ENCODE measurements at places on chromosomes 13 and 19. TPM values are rescaled to one million over a fixed set of nuclear protein-coding genes. Genes with fewer than 3 reads are reported as not detected.

The KLK3 gene
- total RNA-seq = 5.7 TPM

DNA sequence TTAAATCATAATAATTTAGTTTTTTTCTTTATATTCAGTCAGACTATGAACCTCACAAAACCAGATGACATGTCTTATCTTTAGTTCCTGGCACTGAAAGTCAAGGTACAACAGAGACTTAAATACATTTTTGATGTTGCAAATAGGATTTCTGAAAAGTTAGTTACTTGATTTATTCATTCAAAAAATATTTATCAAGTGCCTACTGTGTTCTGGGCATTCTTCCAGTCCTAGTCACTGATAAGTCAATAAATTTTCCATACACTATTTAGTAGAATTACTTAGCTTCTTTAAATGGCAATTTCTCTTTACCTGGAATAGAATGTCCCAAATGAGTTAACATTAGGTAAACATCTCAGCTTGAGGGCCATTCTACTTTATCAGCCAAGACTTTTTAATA, 938.3 kb upstream of the PCDH9 start:
- no peak for DNase-seq

DNA sequence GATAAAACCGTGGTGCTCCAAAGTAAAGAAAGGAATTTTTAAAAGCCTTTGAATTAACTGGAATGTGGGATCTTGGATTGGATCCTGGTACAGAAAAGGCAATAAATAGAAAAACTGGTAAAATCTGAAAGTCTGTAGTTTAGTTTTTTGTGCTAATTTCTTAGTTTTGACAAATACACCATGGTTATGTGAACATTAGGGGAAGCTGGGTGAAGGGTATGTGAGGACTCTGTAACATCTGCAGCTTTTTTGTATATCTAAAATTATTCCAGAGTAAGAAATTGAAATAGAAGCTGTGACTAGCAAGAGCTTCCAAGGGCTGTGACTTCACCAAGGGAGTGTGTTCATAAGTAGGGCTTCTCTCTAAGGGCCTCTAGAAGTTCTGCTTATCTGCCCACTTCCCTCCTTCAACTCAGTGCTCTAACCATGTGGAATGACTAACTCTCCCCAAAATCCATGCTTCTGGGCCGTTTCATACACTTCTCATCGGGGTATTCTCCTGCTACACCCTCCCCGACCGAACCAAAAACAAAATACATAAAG, 26.5 kb downstream of the ARHGAP35 start:
- DNase-seq = no peak

DNA sequence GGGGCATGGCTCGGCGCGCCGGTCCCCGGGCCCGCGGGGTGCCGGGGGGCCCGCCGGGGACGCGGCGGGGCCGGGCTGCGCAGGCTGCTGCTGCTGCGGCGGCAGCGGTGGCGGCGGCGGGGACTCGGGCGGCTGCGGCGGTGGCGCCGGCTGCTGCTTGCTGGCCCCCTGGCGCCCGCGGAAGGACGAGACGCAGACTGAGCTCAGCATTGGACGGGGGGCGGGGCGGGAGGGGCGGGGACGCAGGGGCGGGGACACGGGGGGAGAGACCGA, 368 bp downstream of the KCNC3 start:
- no peak for DNase-seq

- DNase-seq = peak; percentile 80
Measured at GRCh38 chr19:17778968-17779929, 15.7 kb upstream of the B3GNT3 start.

DNA sequence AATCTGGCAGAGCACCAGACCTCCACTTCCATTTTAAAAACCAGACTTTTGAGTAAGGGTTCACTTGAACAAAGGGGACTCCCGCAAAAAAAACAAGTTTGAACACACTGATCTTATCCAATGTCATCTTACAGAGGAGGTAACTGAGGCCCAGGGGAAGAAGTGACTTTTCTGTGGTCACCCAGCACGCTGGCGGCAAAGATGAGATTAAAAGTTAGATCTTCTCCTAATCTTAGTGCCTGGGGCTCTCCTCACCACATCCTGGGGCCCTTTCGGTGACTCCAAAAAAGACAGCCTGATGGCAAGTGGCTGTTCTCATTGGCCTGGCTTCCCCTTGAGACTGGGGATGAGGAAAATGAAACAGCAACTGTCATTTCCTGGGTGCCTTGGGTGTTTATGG, 101.8 kb upstream of the ZNF98 start:
- DNase-seq = no peak

- no peak for DNase-seq
Measured at GRCh38 chr13:47457626-47458025, 543.4 kb downstream of the SUCLA2 start.
